H9 (cell line): ENCODE measurements at places on chromosomes 3 and 15. TPM values are rescaled to one million over a fixed set of nuclear protein-coding genes. Genes with fewer than 3 reads are reported as not detected.
A peak's percentile ranks its signal among the peaks of the same experiment; 100 is the strongest.

- no peak for DNase-seq
- no peaks in the 10 kb centered on the region for H3K27me3 ChIP-seq
- H3K27ac ChIP-seq, result no peak overlapping the region
- H3K4me1 ChIP-seq, result no peaks in the 10 kb centered on the region
- no peak overlapping the region for H3K4me3 ChIP-seq
Observed at GRCh38 chr3:28756056-28756455, 407.4 kb upstream of the AZI2 start.

DNA sequence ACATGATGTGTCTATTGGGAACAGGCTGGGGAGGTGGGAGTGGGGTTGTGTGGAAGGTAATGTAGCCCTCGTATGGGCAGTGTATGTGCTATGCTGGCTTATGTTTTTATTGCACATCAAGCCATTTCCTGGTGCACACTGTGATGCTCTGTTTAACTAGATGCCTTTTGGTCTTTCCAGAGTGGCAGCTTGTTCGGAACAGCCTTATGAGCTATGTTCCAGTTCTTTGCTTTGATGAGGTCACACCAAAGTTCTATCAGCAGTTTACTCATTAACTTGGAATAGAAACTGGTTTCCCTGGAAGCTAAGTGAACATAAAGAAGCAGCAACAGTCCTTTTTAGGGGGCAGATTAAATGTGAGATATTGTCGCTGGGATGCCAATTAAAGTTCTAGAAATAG is 133.9 kb downstream of the DIPK2A start:
- H3K4me3 ChIP-seq, result no peak overlapping the region
- H3K27ac ChIP-seq, result no peak overlapping the region
- no peaks in the 10 kb centered on the region for H3K27me3 ChIP-seq

- H3K4me1 ChIP-seq, result peaks cover 12% of the 10 kb centered on the region
- no peak for DNase-seq
- 0 out of 2 replicates have a peak overlapping the region, but pooled peaks have one; percentile 0 for H3K4me3 ChIP-seq
- no peaks in the 10 kb centered on the region for H3K36me3 ChIP-seq
- H3K27me3 ChIP-seq, result no peaks in the 10 kb centered on the region
Observed at GRCh38 chr15:63535689-63536088, 31.3 kb downstream of the USP3 start.

DNA sequence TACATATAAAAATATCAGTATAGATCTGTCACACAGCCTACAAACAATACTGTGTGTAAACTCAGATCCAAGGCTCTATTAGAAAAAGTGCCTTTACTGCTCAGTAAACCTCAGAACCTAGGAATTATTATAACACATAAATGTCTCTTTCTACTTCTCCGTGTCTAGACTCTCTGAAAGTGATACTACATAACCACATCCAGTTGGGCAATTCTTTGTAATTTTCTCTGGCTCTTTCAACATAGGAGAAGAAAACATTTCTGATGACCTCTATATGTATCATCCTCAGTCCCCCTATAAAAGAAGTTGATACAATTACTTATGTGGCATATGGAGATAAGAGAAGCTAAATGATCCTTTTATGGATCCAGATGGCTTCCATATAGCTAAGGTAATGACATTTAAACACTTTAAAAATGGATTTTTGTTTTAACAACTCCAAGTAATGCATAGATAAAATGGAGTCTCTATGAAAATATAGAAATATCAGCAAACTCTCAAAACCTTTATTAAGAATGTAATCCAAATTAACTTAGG is 104.5 kb downstream of the LSAMP start:
- H3K4me1 ChIP-seq, result peaks cover 2% of the 10 kb centered on the region; the same call in 1 of the 2 replicates
- H3K27ac ChIP-seq, result no peak overlapping the region
- H3K27me3 ChIP-seq, result no peaks in the 10 kb centered on the region
- no peak for DNase-seq

- H3K36me3 ChIP-seq, result no peaks in the 10 kb centered on the region; the same call in 2 of the 3 replicates
- H3K27ac ChIP-seq, result no peak overlapping the region
- no peaks in the 10 kb centered on the region for H3K4me1 ChIP-seq
- no peak for DNase-seq
Observed at GRCh38 chr3:55885721-55886120, 398.6 kb upstream of the WNT5A start.

GRCh38 chr15:71390096-71390495 is 274.8 kb downstream of the THSD4 start:
- no peaks in the 10 kb centered on the region for H3K27me3 ChIP-seq
- DNase-seq, result no peak
- no peak overlapping the region for H3K4me3 ChIP-seq
- H3K4me1 ChIP-seq, result peaks cover 19% of the 10 kb centered on the region; the same call in 1 of the 2 replicates

DNA sequence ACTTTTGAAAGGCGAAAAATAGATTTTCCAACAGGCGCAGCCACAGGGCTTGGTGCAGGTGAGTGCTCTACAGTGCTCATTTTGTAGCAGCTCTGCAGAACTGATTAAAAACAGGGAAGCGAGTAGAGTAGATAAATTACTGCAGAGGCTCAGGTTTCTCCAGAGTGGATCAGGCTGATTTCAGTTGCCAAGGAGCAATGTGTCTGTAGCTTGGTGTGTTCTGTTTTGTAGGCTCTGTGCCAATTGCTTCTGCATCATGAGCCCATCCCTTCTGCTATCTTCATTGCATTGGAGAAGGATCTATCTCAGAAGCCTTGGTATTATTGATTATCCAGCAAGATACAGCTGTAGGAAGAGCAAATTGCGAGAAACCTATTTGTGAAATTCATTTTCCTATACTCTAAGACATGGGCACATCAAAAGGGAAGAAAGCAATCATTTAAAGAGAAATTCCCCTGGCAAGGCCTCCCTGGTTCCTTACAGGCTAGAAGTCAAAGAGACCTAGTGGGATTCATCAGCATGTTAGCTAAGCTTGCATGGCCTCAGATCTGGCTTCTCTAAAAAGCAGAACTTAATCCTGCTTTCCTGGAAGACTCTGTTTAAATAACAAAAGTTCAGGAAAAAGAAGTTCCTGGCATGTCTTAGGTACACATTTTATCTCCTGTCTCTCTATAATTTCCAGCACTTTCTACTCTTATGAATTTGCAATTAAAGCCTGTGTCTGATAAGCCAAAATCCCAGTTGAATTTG is 432.4 kb upstream of the ATP10A start:
- no peak overlapping the region for H3K27ac ChIP-seq
- DNase-seq, result no peak
- H3K27me3 ChIP-seq, result no peaks in the 10 kb centered on the region
- H3K4me3 ChIP-seq, result no peak overlapping the region
- H3K36me3 ChIP-seq, result peaks cover 6% of the 10 kb centered on the region

DNA sequence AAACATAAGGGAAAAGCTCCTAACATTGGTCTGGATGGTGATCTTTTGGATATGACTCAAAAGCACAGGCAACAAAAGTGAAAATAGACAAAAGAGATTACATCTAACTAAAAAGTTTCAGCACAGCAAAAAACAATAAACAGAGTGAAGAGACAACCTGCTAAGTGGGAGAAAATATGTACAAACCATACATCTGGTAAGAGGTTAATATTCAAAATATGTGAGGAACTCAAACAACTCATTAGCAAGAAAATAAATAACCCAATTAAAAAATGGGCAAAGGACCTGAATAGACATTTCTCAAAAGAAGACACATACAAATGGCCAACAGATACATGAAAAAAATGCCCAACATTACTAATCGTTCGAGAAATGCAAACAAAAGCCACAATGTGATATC is 19.0 kb upstream of the NR1I2 start:
- no peak for DNase-seq
- no peaks in the 10 kb centered on the region; the same call in 2 of the 3 replicates for H3K36me3 ChIP-seq
- H3K27ac ChIP-seq, result no peak overlapping the region

DNA sequence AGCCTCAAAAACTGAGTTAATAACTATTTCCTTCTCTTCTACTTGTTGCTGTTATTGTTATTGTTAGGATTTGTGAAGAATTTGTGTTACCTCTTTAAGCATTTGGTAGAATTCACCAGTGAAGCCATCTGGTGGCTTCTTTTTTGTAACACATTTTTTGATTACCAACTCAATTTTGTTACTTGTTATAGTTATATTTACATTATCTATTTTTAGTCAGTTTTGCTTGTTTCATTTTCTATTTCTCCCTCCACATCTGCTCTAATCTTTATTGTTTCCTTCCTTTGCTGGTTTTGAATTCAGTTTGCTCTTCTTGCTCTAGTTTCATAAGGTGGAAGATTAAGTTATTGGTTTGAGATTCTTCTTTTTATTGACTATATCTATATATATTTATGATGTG is 3.7 kb upstream of the SLC9C1 start:
- H3K36me3 ChIP-seq, result peaks cover 18% of the 10 kb centered on the region
- H3K27me3 ChIP-seq, result no peaks in the 10 kb centered on the region
- H3K4me3 ChIP-seq, result no peak overlapping the region
- DNase-seq, result no peak
- no peaks in the 10 kb centered on the region; the same call in 1 of the 2 replicates for H3K4me1 ChIP-seq

DNA sequence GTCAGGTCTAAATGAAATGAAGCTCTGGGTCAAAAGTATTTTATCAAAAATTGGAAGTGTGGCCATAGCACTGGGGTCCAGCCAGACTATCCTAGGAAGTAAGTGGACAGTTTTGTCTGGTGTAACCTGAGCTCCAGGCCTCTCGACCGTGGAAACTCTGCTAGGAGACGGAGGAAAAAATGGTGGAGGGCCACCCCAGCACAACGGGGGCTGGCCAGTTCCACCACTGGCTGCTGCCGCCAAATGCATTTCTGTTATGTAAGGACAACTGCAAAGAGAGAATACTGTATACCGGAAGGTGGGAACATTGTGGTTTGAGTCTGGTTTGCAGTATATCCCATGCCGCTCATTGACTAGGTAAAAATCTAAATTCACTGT is 235.7 kb downstream of the GREM1 start:
- no peaks in the 10 kb centered on the region for H3K36me3 ChIP-seq
- DNase-seq, result peak; percentile 29
- no peaks in the 10 kb centered on the region for H3K27me3 ChIP-seq

DNA sequence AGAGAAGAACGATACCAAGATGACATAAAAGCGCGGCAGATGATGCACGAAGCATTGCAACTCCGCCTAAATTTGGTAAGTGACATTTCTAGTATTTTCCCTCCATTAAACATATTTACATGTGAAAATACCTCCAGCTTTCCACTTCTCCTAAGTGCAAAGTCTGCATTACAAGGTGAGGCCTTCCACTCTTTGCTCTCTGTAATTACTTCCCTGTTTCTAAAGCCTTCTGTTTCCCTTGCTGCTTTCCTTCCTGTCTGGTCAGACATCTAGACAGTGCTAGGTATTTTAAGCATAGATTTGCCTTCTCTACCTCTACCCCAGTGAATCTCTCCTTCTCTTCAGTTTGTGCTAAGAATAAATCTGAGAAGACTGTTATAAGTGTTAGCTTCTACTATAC is 1.9 kb downstream of the P2RY12 start:
- DNase-seq, result no peak
- peaks cover 24% of the 10 kb centered on the region for H3K36me3 ChIP-seq
- no peak overlapping the region for H3K4me3 ChIP-seq
- H3K4me1 ChIP-seq, result no peaks in the 10 kb centered on the region

DNA sequence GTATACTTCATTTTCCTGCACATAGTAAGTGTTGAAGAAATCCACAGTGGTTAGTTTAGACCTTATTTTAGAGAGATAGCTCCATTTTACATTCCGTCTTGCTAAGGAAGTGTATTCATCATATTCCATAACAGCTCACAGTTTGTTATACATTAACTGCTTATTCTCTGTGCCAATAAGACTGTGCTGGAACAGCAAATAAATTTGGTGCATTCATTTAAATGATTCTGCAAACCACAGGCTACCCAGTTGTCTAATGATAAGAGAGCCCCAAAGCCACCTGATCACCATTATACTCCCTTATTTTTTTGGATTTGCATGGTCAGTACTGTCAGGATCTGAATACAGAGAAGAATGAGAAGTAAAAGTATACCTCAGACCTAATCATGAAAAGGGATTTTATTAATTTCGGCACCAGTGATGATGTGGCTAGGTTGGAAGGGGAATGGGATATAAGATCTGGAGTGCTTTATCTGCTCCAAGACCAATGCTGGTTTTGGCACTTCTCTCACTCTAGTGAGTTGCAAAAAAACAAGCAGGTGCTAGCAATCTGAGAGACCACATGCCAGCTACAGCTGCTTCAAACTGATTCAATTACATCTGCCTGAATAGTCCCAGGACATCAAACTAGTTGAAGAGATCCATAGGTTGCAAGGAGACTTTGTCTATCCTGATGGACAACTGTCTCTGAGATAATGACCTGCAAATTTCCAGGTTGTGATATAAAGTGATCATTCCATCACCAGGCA is 254.8 kb downstream of the ZBTB20 start:
- no peak overlapping the region for H3K4me3 ChIP-seq
- DNase-seq, result no peak
- H3K4me1 ChIP-seq, result no peaks in the 10 kb centered on the region
- H3K27me3 ChIP-seq, result no peaks in the 10 kb centered on the region

DNA sequence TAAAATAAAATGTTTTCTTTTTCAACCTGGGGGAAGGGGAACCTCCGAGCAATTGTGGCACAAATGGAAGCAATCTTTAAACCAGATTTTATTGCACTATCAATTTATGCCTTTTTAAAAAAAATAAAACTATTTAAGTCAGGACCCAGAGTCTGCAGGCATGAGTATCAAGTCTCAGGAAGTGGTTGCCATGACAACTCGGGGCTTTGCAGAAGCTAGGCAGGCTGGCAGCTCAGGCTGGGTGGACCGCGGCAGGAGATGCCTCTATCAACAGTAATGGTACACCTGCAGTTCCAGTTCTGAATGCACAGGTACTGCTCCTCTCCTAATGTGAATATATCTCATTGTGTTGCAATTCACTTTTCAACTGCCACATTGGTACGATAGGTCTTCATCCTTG is 447.7 kb downstream of the GABRG3 start:
- H3K36me3 ChIP-seq, result no peaks in the 10 kb centered on the region; the same call in 2 of the 3 replicates
- H3K4me3 ChIP-seq, result no peak overlapping the region
- no peaks in the 10 kb centered on the region; the same call in 1 of the 2 replicates for H3K4me1 ChIP-seq
- no peak overlapping the region for H3K27ac ChIP-seq
- no peaks in the 10 kb centered on the region for H3K27me3 ChIP-seq

- no peak for DNase-seq
- no peak overlapping the region for H3K27ac ChIP-seq
- no peaks in the 10 kb centered on the region for H3K36me3 ChIP-seq
- no peaks in the 10 kb centered on the region for H3K27me3 ChIP-seq
- no peaks in the 10 kb centered on the region; the same call in 1 of the 2 replicates for H3K4me1 ChIP-seq
- H3K4me3 ChIP-seq, result no peak overlapping the region
Observed at GRCh38 chr3:185164428-185165217, 11.8 kb upstream of the C3orf70 start.

- no peaks in the 10 kb centered on the region for H3K4me1 ChIP-seq
- H3K4me3 ChIP-seq, result no peak overlapping the region
- no peak for DNase-seq
- H3K27ac ChIP-seq, result no peak overlapping the region
- no peaks in the 10 kb centered on the region for H3K27me3 ChIP-seq
Observed at GRCh38 chr15:39487458-39487735, 93.5 kb upstream of the THBS1 start.

GRCh38 chr3:23676093-23676492 is 129.7 kb upstream of the UBE2E1 start:
- H3K27me3 ChIP-seq, result no peaks in the 10 kb centered on the region
- H3K27ac ChIP-seq, result no peak overlapping the region
- no peaks in the 10 kb centered on the region for H3K36me3 ChIP-seq
- no peaks in the 10 kb centered on the region for H3K4me1 ChIP-seq

- no peak for DNase-seq
- no peak overlapping the region for H3K27ac ChIP-seq
- H3K27me3 ChIP-seq, result no peaks in the 10 kb centered on the region
- no peak overlapping the region for H3K4me3 ChIP-seq
Observed at GRCh38 chr3:111324645-111325044, 217.4 kb upstream of the CD96 start.

- H3K4me3 ChIP-seq, result no peak overlapping the region
- DNase-seq, result no peak
- H3K27ac ChIP-seq, result no peak overlapping the region
- peaks cover 4% of the 10 kb centered on the region for H3K36me3 ChIP-seq
- H3K4me1 ChIP-seq, result no peaks in the 10 kb centered on the region
Observed at GRCh38 chr3:13173186-13173585, 100.0 kb upstream of the IQSEC1 start.

Gene AADACL2
- not detected in 2 replicates for total RNA-seq

Gene CCDC33
- total RNA-seq, result 4.5 and 4.6 TPM in 2 replicates

Gene EFCAB12
- 0.11 and 0.28 TPM in 2 replicates for total RNA-seq

Gene C3orf20
- not detected in 2 replicates for total RNA-seq

Gene HDC
- not detected in 2 replicates for total RNA-seq
